ENCODE measurements at places on chromosomes 4 and X.

GRCh38 chr4:175054980-175055379 is 136.8 kb downstream of the ADAM29 start:
- DNase-seq: no peak

- no peak for DNase-seq
These were observed 268.8 kb upstream of the RASGEF1B start for GRCh38 chr4:81740487-81740886.

DNA sequence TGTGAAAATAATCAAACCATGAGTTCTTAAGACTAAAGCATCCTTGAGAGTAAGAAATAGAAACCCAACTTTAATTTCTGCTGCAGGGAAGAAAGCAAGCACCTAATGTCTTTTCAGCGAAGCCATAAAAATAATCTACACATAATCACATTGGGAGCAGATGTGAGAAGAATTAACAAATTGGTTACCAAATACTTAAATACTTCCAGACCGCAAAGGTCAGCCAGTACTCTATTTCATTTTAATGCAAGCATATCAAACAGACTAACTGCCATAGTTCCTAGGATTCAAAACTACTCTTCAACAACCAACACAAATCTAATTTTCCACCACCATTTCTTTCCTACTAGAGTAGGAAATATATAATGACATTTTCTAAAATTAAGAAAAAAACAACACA is 144.8 kb upstream of the SLIT2 start:
- no peak for DNase-seq

GRCh38 chr4:20528508-20528907 is 171.8 kb upstream of the PACRGL start:
- DNase-seq: no peak

DNA sequence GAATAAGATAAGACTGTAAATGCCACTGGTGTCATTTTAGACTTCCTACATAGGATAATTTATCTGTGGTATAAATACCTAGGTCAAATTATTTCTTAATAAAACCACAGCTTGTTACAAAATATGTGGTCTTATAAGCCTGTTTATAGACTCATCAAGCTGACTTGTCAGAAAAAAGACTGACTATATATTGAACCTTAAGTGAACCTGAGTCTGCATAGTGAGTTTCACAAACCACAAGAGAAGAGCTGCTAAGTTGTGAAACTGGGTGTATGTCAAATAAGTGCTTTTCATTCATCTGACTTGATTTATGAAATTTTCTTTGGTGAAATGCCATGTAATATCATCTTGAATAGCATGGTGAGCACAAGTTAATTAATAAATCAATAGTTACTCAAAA is 48.4 kb upstream of the TMPRSS11A start:
- DNase-seq: no peak

DNA sequence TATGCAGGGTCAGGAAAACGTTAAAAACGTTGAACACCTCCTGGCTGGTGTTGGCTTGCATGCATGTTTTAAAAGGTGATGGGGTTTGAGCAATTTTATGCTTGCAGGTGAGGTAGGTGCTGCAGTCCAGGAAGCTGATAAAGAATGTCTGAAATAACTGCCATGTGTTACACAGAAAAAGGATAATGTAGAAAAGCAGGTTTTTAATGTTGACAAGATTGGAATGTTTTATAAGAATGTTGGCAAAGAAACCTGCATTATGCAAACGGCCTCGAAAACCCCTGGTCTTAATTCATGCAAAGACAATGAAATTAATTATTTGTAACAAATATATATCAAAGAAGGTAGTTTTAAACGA is 723.7 kb upstream of the AGA start:
- DNase-seq: no peak

DNA sequence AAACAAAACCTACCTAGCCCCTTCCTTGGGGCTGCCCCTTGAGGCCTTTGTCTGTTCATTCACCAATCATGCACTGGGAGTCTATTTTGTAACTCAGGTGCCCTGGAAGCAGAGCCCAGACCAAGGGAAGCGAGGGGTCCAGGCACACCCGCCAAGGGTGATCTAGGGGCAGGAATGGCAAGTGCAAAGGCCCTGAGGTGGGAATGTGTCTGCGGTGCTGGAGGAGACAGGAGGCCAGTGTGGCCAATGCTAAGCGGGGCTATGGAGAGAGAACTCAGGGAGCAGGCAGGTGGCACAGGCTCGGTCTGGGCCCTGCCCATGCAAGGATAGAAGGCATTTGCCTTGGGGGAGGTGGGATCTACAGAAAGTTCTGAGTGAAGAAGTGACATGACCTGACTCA is 3.5 kb upstream of the SH3BP2 start:
- no peak for DNase-seq

DNA sequence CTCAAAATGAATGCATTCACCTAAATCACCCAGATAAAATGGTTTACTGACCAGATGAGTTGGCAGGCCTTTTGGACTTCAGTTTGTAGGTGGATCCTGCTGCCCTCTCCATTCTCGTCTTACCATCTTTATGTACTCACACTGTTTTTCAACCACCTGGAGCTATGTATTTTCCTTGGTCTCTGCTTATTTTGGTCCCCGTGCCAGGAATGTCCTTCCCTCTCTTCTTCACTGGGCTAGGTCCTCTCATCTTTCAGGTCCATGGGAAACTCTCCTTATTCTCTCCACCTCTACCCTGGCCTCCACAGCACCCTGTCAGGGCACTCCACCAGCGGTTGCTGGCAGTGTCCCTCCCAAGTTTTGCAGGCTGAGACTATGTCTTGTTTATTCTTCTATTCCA is 2.6 kb downstream of the GPRIN3 start:
- no peak for DNase-seq

DNA sequence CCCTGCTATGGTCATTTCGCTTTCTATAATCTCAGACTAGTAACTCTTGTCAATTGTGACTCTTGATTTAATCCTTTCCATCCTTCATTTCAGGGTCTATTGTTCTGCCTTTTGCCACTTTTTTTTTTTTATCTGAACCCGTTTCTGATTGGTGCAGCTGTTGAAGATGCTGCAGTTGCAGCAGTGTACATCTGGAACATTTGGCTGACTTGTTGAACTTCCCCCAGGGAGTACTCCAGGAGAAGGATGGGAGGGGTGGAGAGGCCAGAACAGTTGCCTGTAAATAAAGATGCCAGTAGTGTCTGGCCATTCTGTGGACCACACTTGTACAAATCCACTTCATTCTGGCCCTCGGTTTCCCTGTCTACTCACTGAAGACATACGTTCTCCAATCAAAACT is 1.0 kb upstream of the EDA start:
- DNase-seq: no peak

GRCh38 chrX:41502004-41502403 is 54.9 kb downstream of the NYX start:
- no peak for DNase-seq
